ENCODE measurements at places on chromosomes 3 and 15. TPM values are rescaled to one million over a fixed set of nuclear protein-coding genes. Genes with fewer than 3 reads are reported as not detected.

Gene HDC
- not detected for total RNA-seq

Gene CPNE9
- not detected for total RNA-seq

GRCh38 chr3:67017211-67017610 lies 19.1 kb downstream of the KBTBD8 start:
- DNase-seq, result no peak
- H3K4me3 ChIP-seq, result no peak overlapping the region
- H3K4me1 ChIP-seq, result no peaks in the 10 kb centered on the region
- no peaks in the 10 kb centered on the region for H3K36me3 ChIP-seq

Gene ZNF148
- 17.0 TPM for total RNA-seq

- H3K36me3 ChIP-seq, result no peaks in the 10 kb centered on the region
- no peak overlapping the region for H3K27ac ChIP-seq
- no peak for DNase-seq
These were observed 307.7 kb downstream of the IL5RA start for GRCh38 chr3:2802429-2802828.

DNA sequence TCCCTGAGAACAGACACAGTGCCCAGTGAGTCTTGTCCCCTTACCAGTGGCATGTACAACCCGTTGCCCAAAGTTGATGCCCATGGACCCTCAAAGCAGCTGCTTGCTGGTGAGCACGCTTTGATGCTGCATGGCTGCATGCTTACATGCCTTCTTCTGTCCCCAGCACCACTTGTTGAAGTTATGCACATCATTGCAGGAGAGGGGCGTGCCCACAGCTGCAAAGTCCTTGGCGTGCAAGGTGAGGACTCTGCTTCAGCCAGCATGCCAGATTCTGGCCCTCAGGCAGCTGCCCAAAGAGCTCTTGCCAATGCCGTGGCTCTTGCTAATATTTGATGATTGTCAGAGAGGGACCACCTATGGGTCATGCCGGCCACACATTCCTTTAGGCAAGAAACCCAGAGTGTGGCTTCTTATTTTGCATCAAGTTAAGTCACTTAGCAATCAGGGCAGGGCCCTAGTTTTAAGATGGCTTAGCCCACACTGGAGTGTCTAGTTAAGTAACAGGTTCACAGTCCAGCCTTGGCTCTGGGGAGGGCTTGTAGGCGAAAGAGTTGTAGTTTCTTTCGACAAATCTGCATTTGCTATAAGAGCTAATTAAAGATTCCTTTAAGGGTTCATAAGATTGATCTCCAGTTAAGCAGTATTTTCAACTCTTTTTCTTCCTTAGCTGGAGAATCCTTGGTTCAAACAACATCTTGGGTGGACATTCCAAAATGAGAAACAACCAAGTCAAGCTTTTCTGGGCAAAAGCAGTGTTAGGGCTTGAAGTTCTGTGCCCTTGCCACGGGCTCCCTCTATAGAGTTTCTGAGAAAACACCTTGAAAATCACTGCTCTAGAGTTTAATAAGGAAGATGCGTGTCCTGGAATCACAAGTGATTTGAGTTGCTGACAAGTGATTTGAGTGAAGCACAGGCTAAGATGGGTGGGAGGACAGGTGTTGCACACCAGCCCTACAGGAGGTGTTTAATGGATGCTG lies 128.6 kb downstream of the SLCO3A1 start:
- H3K27ac ChIP-seq, result no peak overlapping the region
- DNase-seq, result no peak
- H3K4me3 ChIP-seq, result no peak overlapping the region
- H3K27me3 ChIP-seq, result no peaks in the 10 kb centered on the region

DNA sequence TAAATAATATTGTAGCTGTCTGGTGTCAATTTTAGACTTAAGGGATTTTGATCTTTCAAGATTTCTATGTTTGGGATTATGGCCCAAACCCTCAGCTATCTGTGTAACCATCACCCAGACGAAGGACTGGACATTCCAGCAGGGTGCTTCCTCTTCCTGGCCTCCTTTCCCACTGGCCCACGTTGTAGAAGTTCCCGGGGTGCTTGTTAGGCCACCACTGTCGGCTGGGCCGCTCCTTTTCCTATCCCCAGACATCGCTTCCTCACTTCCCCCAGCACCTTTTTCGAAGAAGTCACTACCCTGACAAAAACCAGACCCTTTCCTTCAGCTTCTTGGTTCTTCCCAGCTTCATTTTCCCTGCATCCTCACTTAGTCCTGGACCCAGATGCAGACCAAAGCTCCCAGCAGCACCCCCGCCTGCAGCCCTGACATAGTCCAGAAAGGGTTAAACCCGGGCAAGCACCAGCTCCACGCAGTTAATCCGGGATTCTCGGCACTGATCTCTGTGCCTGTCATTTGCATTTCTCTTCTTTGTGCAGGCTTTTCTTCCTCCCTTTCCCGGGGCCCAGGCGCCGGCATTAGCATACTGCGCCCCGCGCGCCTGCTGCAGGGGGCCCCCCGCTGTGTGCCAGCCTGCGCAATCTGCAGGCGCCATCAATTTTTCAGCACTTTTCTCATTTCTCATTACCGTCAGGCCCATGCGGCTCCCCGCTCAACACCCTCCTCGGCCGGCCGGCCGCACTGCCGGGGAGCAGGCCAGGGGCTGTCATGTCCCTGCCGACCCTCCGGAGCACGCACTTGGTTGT lies 90.6 kb downstream of the ZNF621 start:
- peaks cover 14% of the 10 kb centered on the region for H3K27me3 ChIP-seq
- H3K36me3 ChIP-seq, result no peaks in the 10 kb centered on the region
- no peak overlapping the region for H3K4me3 ChIP-seq
- DNase-seq, result no peak
- H3K27ac ChIP-seq, result no peak overlapping the region

Gene SEMA3B
- 1.7 TPM for total RNA-seq

DNA sequence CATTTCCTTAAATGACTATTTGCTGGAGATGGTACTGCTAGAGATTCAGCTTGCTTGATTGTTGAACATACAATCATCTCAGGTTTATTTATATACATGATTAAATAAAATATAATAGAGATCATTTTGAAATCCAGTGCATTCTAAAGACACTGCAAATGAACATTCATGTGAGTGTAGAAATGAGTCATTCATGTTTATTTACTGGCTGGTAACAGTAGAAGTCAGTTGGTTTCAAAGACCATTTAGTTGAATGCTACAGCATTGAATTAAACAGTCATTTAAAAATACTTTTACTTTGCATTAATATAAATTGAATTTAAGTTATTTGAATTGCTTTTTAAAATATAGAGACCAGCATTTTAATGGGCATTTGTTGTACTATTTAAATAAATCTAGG lies 551.9 kb upstream of the GOLIM4 start:
- H3K4me3 ChIP-seq, result no peak overlapping the region
- no peak for DNase-seq
- H3K36me3 ChIP-seq, result no peaks in the 10 kb centered on the region
- no peaks in the 10 kb centered on the region for H3K27me3 ChIP-seq
- no peaks in the 10 kb centered on the region for H3K4me1 ChIP-seq
- no peak overlapping the region for H3K27ac ChIP-seq

DNA sequence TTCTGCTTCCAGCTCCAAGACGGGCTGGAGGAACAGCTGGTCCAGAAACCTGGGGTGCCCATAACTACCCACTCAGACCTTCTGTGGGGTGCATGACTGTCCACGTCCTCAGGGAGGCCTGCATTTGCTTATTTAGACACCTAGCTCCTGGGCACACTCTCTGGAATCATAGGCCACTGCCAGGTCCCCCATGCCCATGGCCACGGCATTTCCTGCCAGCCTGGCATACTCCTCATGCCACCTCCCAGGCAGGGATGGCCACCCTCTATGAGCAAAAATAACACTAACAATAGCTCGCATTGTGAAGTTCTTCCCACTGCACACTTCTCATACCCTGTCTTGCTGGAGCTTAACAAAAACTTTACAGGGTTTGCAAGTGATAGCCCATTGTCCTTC lies 166.9 kb upstream of the TPM1 start:
- H3K27me3 ChIP-seq, result no peaks in the 10 kb centered on the region
- no peak overlapping the region for H3K27ac ChIP-seq
- H3K4me1 ChIP-seq, result peaks cover 12% of the 10 kb centered on the region
- no peaks in the 10 kb centered on the region for H3K36me3 ChIP-seq
- no peak for DNase-seq
- no peak overlapping the region for H3K4me3 ChIP-seq

Gene GP9
- not detected for total RNA-seq

DNA sequence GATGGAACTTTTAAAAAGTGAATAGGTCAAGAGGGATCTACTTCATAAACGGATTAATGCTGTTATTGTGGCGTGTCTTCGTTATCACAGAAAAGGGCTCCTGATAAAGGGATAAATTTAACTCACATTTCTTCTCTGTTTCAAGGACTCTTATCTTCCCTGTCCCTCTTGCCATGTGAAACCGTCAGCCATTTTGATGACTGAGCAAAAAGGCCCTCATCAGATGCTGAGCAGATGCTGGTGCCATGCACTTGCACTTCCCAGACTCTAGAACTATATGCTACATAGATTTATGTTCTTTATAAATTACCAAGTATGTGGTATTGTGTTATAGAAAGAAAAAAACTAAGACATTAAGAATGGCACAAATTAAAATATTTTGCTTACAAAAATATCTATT lies 1011.8 kb upstream of the GBE1 start:
- H3K36me3 ChIP-seq, result no peaks in the 10 kb centered on the region
- no peaks in the 10 kb centered on the region for H3K4me1 ChIP-seq
- no peaks in the 10 kb centered on the region for H3K27me3 ChIP-seq
- H3K27ac ChIP-seq, result no peak overlapping the region
- DNase-seq, result no peak

DNA sequence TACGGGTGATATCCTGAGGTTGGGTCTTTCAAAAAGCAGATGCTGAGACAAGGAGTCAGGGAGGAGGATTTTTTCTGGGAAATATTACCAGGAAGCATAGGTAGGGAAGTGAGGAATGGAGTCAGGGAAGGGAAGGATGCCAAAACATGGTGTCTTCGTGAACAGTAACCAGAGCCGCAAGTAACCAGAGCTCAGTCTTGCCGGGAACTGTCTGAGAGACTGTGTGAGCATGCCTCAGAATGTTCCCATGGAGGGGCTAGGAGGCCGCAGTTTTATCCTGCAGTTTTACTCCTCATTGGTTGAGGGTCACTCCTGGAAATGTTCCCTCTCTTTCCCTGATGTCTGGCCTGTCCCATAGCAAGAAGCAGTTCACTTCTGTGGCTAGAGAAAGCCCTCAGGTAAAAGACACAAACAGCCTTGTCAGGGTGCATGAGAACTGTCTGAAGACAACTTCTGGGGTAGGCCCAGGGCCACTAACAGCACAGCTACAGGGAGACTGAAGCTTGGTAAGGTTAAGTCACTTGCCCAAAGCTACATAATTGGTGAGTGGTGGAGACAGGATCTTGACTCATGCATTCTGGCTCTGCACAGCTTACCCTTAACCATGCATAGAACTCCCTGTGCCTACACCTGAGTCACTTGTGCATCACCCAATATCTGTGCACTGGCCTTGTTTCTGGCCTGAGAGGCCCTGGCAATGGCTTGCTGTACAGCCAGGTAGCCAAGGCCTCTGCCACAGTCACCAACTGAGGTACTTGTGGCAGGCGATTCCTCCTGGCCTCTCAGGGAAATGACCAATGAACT lies 76.3 kb upstream of the FRMD4B start:
- no peak for DNase-seq
- H3K4me3 ChIP-seq, result no peak overlapping the region
- H3K27ac ChIP-seq, result no peak overlapping the region
- no peaks in the 10 kb centered on the region for H3K27me3 ChIP-seq

Gene ENTPD3
- total RNA-seq, result 0.55 TPM

DNA sequence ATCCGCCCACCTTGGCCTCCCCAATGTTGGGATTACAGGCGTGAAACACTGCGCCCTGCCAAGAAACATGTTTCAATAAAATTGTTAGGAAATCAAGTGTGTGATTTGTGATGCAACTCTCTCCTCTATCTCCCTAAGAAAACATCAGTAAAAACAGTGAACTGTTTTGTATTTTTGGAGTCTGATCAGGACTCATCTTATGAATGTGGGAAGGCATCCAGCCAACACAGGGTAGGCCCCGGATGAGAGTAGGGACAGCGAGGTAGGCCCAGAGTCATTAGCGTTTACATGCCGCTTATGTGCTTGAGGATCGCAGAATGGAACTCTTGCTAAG lies 884 bp upstream of the GLYCTK start:
- H3K27me3 ChIP-seq, result no peaks in the 10 kb centered on the region
- H3K36me3 ChIP-seq, result peaks cover 8% of the 10 kb centered on the region
- H3K4me1 ChIP-seq, result peaks cover 12% of the 10 kb centered on the region
- peak overlapping the region; percentile 91 for H3K4me3 ChIP-seq
- no peak for DNase-seq

Measured in gastrocnemius medialis (tissue), 4 donors.